ENCODE measurements at places on chromosomes 13 and 19. TPM values are rescaled to one million over a fixed set of nuclear protein-coding genes. Genes with fewer than 3 reads are reported as not detected.

CLIP3 gene
- total RNA-seq, result 2.6 TPM

STAP2 gene
- total RNA-seq, result 3.7 TPM

- no peaks in the 10 kb centered on the region for H3K4me1 ChIP-seq
- H3K27me3 ChIP-seq, result no peaks in the 10 kb centered on the region
- DNase-seq, result no peak
- no peaks in the 10 kb centered on the region for H3K36me3 ChIP-seq
- H3K27ac ChIP-seq, result no peak overlapping the region
These were observed 81.3 kb upstream of the FRY start for GRCh38 chr13:31950111-31950815.

- no peaks in the 10 kb centered on the region for H3K4me1 ChIP-seq
- no peak overlapping the region for H3K27ac ChIP-seq
- no peaks in the 10 kb centered on the region for H3K36me3 ChIP-seq
These were observed 325.4 kb downstream of the FOXO1 start for GRCh38 chr13:40341096-40341471.

GRCh38 chr19:57720878-57721277, 6.5 kb downstream of the ZNF671 start:
- H3K4me3 ChIP-seq, result peak overlapping the region; percentile 42
- H3K27ac ChIP-seq, result no peak overlapping the region
- H3K36me3 ChIP-seq, result peaks cover 33% of the 10 kb centered on the region

DNA sequence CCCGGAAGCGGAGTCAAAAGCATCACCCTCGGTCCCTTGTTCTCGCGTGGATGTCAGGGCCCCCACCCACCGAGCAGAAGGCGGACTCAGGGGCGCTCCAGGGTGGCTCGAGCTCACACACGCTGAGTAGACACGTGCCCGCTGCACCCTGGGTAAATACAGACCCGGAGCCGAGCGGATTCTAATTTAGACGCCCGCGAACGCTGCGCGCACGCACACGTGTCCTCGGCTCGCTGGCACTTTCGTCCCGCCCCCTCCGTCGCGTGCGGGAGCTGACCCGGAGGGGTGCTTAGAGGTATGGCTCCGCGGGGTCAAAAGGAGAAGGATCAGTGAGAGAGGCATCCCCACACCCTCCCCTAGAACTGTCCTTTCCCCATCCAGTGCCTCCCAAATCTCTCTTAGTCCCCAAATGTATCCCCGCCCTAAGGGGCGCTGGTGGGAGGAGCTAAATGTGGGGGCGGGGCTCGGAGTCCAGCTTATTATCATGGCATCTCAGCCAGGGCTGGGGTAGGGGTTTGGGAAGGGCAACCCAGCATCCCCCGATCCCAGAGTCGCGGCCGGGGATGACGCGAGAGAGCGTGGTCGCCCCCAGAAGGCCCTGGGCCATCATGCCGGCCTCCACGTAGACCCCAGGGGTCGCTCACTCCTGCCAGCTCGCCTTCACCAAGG, 451 bp upstream of the ICAM5 start:
- H3K27ac ChIP-seq, result no peak overlapping the region
- peaks cover 84% of the 10 kb centered on the region for H3K4me1 ChIP-seq
- H3K27me3 ChIP-seq, result peaks cover 79% of the 10 kb centered on the region
- peak overlapping the region; percentile 49 for H3K4me3 ChIP-seq
- peak; percentile 63 for DNase-seq
